ENCODE measurements at places on chromosomes 16 and 17.

DNA sequence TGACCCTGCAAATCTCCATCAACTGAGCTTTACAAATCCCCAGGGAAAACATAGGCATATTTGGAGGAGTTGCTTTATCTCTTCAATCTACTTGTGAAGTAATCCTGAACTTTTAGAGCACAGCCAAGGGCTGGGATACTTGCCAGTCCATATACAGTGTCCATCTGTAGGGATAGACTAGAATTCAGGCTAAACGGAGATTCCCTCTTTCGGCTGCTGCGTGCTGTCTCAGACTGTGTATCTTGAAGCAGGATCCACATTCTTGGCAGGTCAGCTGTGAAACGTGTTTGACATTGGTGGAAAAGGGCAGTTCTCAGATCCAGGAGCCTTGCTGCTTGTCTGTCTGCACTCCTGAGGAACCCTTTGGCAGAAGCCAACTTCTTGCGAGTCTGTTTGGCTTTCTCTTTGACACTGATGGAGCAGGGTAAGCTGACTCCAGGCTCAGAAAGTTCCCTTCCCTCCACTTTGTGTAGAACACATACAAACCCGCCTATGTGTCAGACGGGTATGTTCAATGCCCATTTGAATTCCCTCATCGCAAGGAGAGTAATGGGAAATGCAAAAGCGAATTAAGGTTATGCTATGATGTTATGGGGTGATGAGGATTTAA lies 221.8 kb downstream of the MAP2K4 start:
- no peak for DNase-seq

DNA sequence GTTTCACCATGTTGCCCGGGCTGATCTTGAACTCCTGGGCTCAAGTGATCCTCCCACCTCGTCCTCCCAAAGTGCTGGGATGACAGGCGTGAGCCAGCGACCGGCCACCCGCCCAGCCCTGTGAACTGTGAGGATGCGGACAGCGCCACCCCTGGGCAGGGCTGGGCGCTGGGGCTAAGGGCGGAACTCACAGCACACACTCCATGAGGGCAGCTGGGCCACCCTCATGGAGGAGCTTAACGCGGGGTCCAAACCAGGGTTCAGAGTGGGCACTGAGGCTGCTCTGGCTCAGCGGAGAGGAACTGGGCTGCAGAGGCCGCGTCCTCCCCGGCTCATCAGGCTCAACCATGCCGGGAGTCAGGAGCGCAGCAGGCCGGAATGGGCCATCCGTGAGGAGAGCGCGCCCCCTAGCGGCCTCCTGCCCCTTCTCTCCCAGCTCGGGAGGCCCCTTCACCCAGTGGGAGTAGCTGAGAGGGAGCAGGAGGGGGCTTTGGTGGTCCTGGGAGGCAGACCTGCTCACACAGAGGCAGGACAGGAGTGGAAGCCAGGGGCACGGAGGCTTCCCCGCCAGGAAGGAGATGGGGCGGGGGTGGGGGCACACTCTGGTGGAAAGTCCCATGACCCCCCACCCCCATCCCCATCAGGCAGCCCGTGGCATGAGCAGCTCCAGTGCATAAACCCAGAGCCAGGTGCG lies 13.8 kb downstream of the CORO7 start:
- DNase-seq: no peak

GRCh38 chr17:45063198-45063597 lies 2.1 kb downstream of the NMT1 start:
- no peak for DNase-seq

DNA sequence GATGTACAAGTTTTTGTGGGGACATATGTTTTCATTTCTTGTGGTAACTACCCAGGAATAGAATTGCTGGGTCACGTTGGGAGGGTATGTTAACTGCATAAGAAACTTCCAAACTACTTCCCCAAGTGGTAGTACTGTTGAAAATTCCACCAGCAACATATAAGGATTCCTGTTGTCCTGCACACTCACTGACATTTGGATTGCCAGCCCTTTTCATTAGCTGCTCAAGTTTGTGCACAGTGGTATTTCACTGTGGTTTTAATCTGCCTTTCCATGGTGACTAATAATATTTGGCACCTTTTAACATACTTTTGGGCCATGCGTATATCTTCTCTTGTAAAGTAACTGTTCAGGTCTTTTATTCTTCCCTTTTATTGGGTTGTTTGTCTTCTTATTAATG lies 103.3 kb downstream of the GNAO1 start:
- no peak for DNase-seq

DNA sequence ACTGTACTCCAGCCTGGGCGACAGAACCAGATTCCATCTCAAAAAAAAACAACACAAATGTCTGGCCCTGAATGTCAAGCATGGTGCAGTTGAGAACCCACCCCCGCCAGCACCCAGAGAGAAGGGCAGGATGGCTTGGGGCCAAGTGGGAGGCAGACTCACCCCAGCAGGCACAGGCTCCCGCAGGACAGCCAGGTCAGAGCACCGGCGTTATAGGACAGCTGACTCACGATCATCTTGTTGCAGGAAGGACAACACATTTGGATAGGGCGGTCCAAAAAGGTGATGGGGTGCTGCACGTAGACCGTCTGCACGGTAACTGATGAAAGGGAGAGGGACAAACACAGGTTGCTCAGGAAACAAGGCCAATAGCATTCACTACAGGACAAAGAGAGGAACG lies 33.3 kb downstream of the LITAF start:
- DNase-seq: no peak

- DNase-seq: no peak
Observed at GRCh38 chr16:70331588-70332358, 14.9 kb upstream of the DDX19A start.

DNA sequence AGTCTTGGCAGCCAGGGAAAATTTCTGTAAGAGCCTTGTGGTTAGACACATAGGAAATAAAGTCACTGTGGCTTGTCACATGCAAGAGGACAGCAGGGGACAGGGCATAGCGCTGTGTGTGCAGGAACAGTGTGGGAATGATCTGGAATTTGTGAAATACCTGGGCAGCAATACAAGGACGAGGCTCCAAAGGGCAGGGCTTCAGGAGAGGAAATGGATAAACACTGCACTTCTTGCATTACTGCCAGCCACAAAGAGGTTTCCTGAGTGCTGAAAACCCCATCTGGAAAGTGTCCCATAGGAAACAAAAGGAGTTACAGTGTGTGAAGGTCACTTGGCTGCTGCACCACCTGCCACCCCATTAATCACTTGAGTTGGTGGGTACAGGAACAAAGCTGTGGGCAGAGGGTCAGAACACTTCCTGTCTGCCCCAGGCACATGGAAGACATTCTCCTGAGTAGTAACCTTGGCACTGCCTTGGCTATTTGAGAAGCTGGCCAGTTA lies 12.1 kb upstream of the HP start:
- no peak for DNase-seq

DNA sequence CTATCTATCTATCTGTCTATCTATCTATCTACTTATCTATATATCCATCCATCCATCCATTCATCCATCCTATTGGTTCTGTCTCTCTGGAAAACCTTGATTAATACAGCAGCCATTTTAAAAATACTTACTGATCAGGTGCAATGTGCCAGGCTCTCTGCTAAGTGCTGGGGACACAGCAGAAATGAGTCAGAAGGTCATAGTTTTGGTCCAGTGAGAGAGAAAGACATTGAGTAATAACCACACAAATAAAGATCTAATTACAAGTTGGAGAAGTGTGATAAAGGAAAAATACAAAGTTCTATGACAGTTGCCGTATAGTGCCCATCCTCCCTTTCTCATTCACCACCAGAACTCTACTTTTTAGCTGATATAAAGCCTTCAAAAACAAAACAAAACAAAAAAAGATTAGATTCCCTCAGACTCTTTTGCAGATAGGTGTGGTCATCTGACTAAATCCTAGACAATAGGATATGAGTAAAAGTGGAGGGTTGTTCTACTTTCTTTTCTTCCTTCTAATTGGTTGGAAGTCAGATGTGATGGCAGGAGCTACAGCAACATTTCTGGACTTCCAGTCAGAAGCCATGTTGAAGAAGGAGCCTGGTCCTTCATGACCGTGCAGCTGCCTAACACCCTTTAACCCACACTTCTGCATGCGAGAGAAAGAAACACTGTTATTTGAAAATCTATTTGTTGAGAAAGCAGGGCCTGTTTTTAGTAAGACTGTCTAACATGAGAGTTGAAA lies 72.0 kb upstream of the TOX3 start:
- DNase-seq: no peak

GRCh38 chr16:50463581-50464324 lies 84.4 kb upstream of the NKD1 start:
- no peak for DNase-seq

GRCh38 chr16:11560701-11561453 lies 25.8 kb downstream of the LITAF start:
- no peak for DNase-seq

- DNase-seq: no peak
Observed at GRCh38 chr17:41629826-41630670, 5.7 kb upstream of the KRT17 start.

DNA sequence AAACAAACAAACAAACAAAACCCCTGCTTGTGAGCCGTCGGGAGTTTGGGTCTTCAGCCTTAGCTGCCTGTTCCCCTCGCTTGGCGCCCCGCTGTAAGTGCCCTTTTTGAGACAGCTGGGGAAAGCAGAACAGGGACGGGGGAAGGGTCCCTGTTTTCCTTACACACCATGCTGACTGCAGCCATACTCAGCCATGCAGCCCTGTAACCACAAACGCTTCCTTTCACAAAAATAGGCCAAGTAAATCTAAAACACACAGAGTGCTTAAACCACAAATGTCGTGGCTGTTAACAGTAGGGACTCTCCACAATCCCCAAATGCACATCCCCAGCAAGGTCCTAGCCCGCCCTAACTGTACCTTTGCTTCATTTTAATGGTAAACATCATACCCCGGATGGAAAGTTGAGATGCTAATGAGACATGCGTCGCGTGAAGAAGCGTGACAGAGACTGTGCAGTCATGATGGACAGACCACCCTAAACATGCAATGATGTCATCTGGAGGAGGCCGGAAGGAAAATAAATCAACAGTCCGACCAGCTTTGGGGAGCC lies 129.9 kb downstream of the MGAT5B start:
- no peak for DNase-seq

- DNase-seq: no peak
Observed at GRCh38 chr17:76276069-76276431, 10.9 kb downstream of the UBALD2 start.

GRCh38 chr16:52540910-52541309 lies 6.0 kb downstream of the TOX3 start:
- DNase-seq: no peak
